Testis (tissue), 5 donors: ENCODE measurements at places on chromosomes 12 and 14. TPM values are rescaled to one million over a fixed set of nuclear protein-coding genes. Genes with fewer than 3 reads are reported as not detected.

- DNase-seq, result no peak
Observed at GRCh38 chr12:110370732-110371231, 32.7 kb downstream of the ANAPC7 start.

DNA sequence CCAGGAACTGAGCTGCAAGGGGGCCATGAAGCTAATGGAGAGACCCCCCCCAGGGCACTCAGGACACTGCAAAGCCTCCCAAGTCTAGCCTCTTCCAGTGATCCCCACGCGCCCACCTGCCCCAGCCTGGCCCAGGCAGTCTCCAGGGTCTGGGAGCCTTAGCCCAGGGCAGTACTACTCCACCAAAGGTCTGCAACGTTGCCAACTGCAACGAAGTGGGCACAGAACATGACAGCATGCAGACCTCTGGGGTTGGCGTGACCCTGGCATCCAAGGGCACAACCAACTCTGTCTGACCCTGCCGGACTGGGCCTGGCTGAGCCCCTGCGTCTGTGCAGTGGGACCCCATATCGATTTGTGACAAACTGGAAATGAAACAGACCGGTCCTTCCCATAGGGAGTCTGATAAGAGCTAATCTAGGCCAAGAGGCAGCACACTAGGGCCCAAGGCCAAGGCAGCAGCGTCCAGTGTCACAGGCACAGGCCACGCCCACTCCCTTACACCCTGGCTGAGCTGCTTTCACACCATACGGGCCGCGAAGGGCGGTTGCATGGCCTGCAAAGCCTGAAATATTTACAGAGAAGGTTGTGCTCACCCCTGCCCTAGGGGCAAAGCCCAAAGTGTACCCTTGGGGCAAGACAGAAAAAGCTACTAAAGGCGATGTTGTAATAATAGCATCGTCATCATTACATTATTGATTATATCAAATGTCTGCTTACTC is 76.7 kb downstream of the NCOR2 start:
- peak; percentile 95 for DNase-seq

DNA sequence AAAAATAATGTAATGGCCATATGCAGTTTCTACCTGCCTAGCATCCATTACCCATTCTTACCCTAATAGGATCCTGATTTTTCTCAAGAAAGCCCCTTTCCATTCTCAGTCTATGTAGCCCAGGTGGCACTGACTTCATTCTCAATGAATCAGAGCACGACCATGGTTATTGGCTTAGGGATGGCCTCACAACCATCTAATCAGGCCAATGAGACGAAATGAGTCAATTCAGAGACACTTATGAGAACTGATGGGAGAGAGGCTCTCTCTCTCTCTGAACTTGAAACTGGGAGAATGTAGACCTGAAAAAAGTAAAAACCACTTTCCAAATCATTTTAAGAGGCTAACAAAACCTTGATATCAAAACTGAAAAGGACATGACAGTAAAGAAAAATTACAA is 45.3 kb upstream of the OXA1L start:
- DNase-seq, result no peak

DNA sequence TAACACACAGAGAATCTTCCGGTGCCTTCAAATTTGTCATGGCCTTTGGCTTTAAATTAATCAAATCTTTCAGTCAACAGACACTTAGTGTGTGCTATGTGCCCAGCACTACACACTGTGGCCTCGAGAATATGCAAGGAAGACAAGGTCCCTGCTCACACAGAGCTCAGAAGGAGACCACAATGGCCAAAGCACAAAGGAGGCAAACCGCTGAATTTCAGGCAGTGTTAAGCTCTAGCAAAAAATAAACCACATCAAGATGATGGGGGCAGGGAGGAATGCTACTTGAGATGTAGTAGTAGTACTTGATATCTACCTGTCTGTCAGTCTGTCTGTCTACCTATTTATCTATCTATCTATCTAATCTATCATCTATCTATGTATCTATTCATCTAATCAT is 227.9 kb downstream of the TMEM132D start:
- DNase-seq, result no peak

- DNase-seq, result peak; percentile 63
Observed at GRCh38 chr14:92105893-92106142, 564 bp downstream of the ATXN3 start.

- DNase-seq, result no peak
Observed at GRCh38 chr14:56131004-56131864, 13.0 kb downstream of the PELI2 start.

DNA sequence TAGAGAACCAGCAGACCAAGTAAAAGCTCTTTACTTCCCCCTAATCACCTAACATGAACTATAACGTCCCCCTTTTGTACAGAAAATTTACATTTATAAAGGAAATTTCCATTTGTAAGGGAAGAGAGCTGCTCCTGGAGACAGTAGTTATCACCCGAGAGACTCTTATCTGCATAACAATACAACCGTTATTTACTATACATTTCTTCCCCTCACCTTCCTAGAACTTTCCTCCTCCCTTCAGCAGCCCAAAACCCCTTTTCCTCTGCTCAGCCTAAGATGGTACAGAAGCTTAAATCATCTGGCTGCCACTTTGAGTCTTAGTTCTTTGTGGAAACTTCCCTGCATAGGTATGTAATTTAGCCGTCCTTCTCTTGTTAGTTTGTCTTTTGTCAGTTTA is 40.4 kb upstream of the ETV6 start:
- no peak for DNase-seq

DNA sequence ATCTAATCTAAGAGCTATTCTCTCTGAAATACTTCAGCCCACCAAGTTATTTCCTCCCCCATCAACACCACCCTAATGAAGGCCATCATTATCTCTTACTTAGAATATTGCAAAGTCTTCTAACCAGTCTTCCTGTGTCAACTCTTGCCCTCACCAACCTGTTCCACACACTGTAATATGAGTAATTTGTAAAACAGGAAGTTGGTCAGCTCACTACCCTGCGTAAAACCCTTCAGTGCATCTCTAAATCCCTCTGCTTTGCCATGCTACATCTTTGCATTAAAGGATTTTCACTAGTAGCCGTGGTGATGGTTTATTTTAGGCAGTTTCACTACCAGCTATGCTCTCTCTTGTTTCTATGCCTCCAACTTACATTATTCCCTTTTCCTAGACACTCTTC is 70.0 kb downstream of the KIF21A start:
- DNase-seq, result no peak

GRCh38 chr12:27355979-27356378 is 23.3 kb downstream of the BMAL2 start:
- DNase-seq, result no peak

GRCh38 chr12:19850346-19851065 is 411.2 kb downstream of the AEBP2 start:
- no peak for DNase-seq

GRCh38 chr14:55272387-55272786 is 1.2 kb downstream of the FBXO34 start:
- no peak for DNase-seq

DNA sequence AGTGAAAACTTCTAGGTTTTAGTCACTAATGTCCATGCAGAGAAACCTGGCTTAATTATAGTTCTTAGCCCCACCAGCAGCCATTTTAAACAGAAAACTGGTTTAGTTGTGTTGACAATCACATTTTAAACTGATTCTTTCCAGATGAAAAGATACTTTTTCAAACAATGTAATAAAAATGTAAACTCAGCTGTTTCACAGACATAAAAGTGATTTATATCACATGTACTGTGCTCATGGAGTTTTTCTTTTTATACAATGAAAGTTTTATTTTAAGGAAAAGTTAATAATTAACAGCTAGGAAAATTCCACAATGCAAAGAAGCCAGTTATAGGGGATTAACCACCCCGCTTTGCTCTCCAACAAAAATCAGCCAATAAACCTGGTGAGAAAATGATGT is 129.7 kb downstream of the PAX9 start:
- DNase-seq, result no peak

DNA sequence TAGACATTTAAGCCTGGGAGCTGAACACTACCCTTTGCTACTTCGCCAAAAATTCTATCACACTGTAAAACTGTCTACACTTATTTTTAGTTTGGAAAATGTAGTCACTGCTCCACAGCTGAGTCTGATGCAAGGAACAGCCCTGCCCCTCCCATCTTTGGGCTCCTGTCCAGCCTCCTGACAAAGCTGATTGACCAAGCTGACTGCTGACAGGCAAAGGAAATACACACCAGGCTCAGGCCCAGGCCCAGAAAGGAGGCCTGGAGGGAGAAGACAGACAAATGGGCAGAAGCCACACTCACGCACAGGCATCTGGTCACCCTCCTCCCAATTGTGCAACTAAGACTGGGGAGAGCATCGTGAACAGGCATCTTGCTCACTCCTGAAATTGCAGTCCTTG is 55.3 kb downstream of the ISCA2 start:
- no peak for DNase-seq

- DNase-seq, result no peak
Observed at GRCh38 chr14:101357559-101358319, 203.6 kb upstream of the DIO3 start.

DNA sequence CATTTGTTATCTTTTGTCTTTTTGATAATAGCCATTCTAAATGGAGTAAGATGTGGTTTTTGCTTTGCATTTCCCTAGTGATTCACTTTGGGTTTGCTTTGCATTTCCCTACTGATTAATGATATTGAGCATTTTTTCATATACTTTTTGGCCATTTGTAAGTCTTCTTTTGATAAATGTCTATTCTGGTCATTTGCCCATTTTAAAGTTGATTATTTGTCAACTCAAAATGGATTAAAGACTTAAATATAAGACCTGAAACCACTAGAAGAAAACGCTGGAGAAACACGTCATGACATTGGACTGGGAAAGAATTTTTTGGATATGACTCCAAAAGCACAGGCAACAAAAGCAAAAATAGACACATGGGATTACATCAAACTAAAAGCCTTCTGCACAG is 148.0 kb downstream of the APAF1 start:
- no peak for DNase-seq

GRCh38 chr14:93951635-93952540 is 24.5 kb downstream of the ASB2 start:
- DNase-seq, result no peak

GRCh38 chr14:68690089-68690958 is 102.5 kb downstream of the ZFP36L1 start:
- no peak for DNase-seq

DNA sequence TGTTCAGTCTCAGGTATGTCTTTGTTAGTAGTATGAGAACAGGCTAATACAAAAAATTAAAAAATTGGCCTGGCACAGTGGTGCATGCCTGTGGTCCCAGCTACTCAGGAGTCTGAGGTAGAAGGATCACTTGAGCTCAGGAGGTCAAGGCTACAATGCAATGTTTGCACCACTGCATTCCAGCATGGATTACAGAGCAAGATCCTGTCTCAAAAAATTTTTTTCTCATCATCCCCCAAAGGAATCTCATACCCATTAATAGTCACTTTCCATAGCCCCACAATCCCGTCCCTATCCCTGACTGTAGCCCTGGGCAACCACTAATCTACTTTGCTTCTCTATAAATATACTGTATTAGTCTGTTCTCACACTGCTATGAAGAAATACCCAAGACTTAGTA is 57.8 kb downstream of the TTC8 start:
- no peak for DNase-seq

DNA sequence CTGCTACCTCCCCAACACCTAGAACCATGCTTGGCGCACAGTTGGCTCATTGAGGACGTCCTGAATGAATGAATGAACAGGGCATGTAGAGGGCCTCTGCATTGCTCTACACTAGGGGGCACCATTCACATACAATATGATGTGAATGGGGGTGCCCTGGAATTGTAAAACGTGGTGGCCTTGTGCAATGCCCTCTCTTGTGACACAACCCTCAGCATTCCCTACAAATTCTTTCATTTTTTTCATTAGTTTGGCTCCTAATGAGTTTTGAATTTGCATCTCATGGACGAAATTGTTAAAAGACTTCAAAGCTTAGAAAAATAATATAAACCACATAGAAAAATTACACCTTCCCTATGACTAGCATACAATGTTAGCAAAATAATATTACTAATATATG is 2.3 kb upstream of the DIO2 start:
- DNase-seq, result peak; percentile 72

DNA sequence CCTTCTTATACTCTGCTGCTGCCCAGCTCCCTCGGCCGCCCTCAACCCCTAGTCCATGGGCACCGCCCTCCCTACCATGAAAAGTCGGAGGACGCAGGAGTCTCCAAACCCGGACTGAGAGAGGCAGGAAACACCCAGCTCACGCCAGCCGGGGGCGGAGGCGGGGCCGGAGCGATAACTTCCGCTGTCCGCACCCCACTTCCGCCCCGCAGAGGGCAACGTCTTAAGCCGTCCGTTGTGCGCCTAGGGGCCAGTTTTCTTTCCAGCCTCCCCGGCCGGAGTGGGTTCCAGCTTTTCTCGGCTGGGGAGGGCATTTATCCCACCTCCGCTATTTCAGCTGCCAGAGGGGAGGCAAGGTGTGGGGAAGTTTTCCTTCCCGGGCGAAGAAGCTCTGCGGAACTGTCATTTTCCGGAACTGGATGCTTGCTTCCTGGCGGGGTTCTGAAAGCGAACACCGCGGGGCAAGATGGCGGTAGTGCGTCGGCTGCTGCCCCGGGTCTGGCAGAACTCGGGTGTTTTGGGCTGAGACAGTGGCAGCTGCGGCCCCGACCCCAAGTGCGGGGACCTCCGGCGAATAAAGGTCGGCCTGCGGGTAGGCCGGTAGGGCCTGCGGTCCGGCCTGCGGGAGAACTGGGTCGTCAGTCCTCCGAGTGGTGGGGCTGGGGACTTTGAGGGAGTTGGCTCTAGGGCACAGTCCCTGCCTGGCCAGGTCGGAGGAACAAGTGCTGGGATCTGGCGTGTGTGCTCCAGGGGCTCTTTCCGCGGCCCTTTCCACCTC is at the start of the genes KCTD10 and UBE3B:
Gene KCTD10, minus strand, starts transcription at position 116 of the 778 bp plus-strand sequence. Its CDS starts 38 bp downstream, at position 78.
Gene UBE3B, plus strand, starts transcription at position 450 of the 778 bp plus-strand sequence. CDS start 5,918 bp downstream, outside the sequence.
- peak; percentile 89 for DNase-seq

DNA sequence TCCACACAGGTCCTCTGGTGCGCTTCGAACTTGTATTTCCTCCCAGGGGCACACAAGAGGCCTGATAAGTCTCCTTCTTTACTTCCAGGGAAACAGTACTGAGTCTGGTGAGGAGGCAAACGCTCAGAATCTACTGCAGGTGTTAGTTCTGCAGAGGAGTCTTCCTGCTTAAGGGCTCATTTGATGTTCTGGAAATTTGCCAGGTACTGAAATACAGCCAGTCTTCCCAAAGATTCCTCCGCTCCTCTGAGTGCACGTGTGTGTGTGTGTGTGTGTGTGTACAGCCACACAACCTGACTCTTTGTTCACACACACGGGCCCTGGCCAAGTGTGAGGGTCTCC is 92.0 kb downstream of the FBXL14 start:
- DNase-seq, result no peak

GRCh38 chr12:102602521-102602920 is 122.2 kb upstream of the IGF1 start:
- peak; percentile 45 for DNase-seq

GPR135 gene
- 33.1 TPM for total RNA-seq

TSPAN19 gene
- total RNA-seq, result 2.4 TPM

SPX gene
- total RNA-seq, result 0.93 TPM

SCN8A gene
- total RNA-seq, result 15.3 TPM

KRT3 gene
- total RNA-seq, result not detected

GDF3 gene
- total RNA-seq, result not detected

COX8C gene
- 39.1 TPM for total RNA-seq

BHLHE41 gene
- total RNA-seq, result 23.8 TPM

LRRK2 gene
- total RNA-seq, result 5.1 TPM

MMP17 gene
- total RNA-seq, result 16.1 TPM

LUM gene
- 17.5 TPM for total RNA-seq
